Progenitor cell of endocrine pancreas (in vitro differentiated cells): ENCODE measurements at places on chromosomes 12 and 14.

GRCh38 chr12:124356221-124356620 lies 61.3 kb downstream of the RFLNA start:
- no peaks in the 10 kb centered on the region for H3K27me3 ChIP-seq
- no peak overlapping the region for H3K27ac ChIP-seq
- H3K4me3 ChIP-seq: no peak overlapping the region
- no peak for DNase-seq
- H3K36me3 ChIP-seq: peaks cover 11% of the 10 kb centered on the region

DNA sequence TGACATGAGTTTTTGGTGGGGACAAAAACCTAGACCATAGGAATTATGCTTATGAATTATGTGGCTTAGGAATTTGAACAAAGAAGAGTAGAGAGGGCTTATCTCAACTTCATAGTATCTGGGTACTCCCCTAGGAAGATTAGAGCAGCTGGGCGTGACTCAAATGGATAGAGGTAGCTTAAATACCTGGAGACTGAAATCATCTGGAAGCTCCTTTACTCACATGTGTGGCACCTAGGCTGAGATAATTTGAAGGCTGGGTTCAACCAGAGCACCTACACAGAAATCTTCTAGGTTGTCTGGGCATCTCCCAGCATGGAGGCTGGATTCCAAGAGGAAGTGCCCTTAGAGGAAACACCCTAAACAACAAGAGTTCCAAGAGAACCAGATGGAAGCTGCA lies 393.9 kb downstream of the ADAMTS20 start:
- no peak overlapping the region for H3K4me3 ChIP-seq
- H3K36me3 ChIP-seq: no peaks in the 10 kb centered on the region
- H3K27me3 ChIP-seq: no peaks in the 10 kb centered on the region
- no peak for DNase-seq
- no peaks in the 10 kb centered on the region for H3K4me1 ChIP-seq

DNA sequence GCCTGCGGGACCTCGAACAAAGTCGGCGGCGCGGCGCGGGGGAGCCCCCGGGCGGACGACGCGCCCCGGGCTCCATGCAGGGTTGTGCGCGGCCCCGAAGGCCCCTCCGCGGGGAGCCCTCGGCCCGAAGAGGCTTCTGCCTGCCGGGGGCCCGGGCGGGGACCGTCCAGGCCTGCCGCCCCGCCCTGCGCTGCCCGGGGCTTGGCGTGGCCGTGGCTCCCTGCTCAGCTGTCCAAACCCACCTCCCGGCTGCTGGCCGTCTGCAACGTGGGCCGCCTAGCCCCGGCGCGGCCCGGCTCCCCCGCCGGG lies 670 bp downstream of the DYRK2 start:
- peak overlapping the region; percentile 91 for H3K4me3 ChIP-seq
- H3K4me1 ChIP-seq: peaks cover 27% of the 10 kb centered on the region
- H3K27me3 ChIP-seq: no peaks in the 10 kb centered on the region
- H3K36me3 ChIP-seq: peaks cover 8% of the 10 kb centered on the region
- DNase-seq: no peak

GRCh38 chr14:88614218-88614907 lies 51.5 kb downstream of the ZC3H14 start:
- H3K36me3 ChIP-seq: peaks cover 32% of the 10 kb centered on the region
- H3K4me3 ChIP-seq: no peak overlapping the region
- H3K27me3 ChIP-seq: no peaks in the 10 kb centered on the region
- DNase-seq: no peak

DNA sequence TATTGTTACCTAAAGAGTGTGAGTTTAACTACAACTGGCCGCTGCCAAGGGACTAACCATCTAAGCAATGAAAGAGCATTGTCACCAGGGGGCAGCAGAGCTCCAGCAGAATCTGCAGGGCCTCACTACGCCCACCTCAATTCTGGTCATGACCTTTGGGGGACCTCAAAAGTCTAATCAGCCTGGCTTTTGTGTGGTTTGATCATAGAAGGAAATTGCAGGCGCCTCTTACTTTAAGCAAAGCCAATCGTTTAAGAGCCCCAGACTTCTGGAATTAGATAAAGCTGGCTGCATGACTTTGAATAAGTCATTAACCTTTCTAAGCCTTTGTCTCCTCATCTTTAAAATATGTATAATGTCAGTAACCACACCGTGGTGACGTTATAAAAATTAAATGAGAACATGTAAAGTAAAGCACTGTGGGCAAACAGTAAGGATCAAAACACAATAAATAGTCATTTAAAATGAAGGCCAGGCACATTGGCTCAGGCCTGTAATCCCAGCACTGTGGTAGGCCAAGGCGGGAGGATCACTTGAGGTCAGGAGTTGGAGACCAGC lies 58.6 kb downstream of the TBX3 start:
- no peaks in the 10 kb centered on the region for H3K36me3 ChIP-seq
- no peak overlapping the region for H3K4me3 ChIP-seq
- peaks cover 2% of the 10 kb centered on the region for H3K4me1 ChIP-seq
- peak; percentile 57 for DNase-seq

GRCh38 chr12:6735448-6736191 lies 11.8 kb downstream of the COPS7A start:
- H3K27me3 ChIP-seq: no peaks in the 10 kb centered on the region
- DNase-seq: peak; percentile 51
- peaks cover 4% of the 10 kb centered on the region for H3K4me1 ChIP-seq
- no peak overlapping the region for H3K4me3 ChIP-seq

- H3K27me3 ChIP-seq: no peaks in the 10 kb centered on the region
- H3K36me3 ChIP-seq: no peaks in the 10 kb centered on the region
- no peak for DNase-seq
- H3K27ac ChIP-seq: no peak overlapping the region
- no peak overlapping the region for H3K4me3 ChIP-seq
- H3K4me1 ChIP-seq: no peaks in the 10 kb centered on the region
These were observed 153.1 kb upstream of the NPAS3 start for GRCh38 chr14:32785585-32785984.

DNA sequence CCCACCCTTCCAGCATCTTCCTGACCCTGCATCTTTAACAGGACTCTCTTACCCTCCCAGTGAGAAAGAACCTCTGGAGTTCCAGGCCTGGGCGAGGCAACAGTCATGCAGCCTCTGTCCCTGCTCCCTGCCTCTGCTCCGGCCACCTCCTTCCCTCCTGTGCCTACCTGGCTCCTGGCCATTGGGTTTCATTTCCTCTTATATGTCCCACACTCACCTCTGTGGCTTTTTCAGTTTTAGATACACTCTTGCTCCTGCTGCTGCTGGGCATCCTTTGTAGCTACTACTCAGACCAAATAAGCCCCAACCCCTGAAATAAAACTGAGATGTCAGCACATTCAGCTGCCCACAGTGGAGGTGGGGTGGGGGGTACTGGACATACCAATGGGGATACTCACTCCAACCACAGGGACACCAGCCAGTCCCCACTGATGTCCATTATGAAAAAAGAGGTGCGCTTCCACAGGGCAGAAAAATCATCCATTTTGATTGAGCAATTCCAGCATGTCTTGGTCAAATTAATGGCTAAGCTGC lies 99.1 kb upstream of the NRXN3 start:
- no peak for DNase-seq
- peaks cover 49% of the 10 kb centered on the region for H3K27me3 ChIP-seq
- peaks cover 29% of the 10 kb centered on the region for H3K4me1 ChIP-seq

DNA sequence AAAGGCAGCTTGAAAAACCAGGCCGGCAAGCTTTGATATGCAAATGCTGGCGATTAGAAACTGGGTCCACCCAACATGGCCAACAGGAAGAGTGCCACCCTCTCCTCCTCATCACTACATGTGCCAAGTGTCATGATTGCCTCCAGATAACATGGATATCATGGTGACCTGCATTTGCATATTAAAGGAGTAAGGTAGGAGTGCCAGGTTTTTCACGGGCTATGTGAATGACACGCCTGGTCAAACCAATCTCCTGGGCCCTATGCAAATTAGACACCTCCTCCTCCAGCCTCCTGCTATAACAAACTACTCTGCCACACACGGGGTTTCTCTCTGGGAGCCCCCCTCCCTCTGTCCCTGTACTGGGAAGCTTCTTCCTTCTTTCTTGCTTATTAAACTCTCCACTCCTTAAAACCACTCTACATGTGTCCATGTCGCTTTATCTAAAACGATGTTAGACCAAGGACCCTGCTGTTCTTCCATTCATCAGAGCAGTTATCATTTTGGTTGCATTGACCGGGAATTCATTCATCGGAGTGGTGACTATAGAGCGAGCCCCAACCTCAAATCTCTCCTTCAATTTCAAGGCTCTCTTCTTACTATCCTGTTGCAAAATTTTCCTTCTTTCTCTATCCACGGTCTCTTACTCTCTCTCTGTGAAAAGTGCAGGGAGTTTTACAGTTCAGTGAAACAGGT lies 27.5 kb downstream of the APOBEC1 start:
- peak overlapping the region; percentile 66 for H3K4me3 ChIP-seq
- peaks cover 8% of the 10 kb centered on the region for H3K27me3 ChIP-seq
- no peak overlapping the region for H3K27ac ChIP-seq
- H3K36me3 ChIP-seq: no peaks in the 10 kb centered on the region

- H3K4me3 ChIP-seq: no peak overlapping the region
- no peaks in the 10 kb centered on the region for H3K27me3 ChIP-seq
- H3K4me1 ChIP-seq: peaks cover 3% of the 10 kb centered on the region
- no peak overlapping the region for H3K27ac ChIP-seq
- H3K36me3 ChIP-seq: no peaks in the 10 kb centered on the region
- no peak for DNase-seq
These were observed 235.0 kb upstream of the DCN start for GRCh38 chr12:91417650-91418049.

- DNase-seq: no peak
- H3K4me1 ChIP-seq: peaks cover 10% of the 10 kb centered on the region
- no peaks in the 10 kb centered on the region for H3K36me3 ChIP-seq
These were observed 61.7 kb downstream of the KIF26A start for GRCh38 chr14:104200106-104200505.

DNA sequence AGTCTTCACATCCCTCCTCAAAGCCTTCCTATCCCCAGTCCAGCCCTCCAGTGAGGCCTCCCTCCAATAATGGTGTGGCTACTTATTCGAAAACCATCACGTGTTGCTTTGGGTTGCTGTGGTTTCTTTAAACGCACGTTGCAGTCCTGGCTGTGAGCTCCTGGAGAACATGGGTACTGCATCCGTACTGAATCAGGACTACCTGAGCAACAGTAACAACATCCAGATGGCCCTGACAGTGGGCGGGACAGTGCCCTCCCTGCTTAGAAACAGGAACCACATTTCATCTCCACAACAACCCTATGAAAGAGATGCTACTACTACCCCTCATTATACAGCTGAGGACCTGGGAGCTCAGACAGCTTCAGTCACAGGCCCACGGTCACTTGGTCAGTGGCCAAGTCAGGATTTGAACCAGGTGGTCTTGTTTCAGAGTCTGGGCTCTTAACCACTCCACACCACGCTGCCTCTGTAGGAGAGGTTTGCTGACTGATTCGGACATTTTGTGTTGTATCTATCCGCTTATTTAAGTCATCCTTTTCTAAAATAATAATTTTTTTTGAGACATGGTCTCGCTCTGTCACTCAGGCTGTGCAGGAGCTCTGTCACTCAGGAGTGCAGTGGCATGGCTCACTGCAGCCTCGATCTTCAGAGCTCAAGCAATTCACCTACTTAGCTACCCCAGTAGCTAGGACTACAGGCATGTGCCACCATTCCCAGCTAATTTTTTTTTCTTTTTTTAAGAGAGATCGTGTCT lies 104.8 kb downstream of the DPF3 start:
- peaks cover 23% of the 10 kb centered on the region for H3K4me1 ChIP-seq
- H3K36me3 ChIP-seq: no peaks in the 10 kb centered on the region
- DNase-seq: no peak
- no peak overlapping the region for H3K27ac ChIP-seq
- H3K27me3 ChIP-seq: no peaks in the 10 kb centered on the region
- H3K4me3 ChIP-seq: no peak overlapping the region

GRCh38 chr12:87311206-87311605 lies 718.0 kb downstream of the C12orf50 start:
- H3K27me3 ChIP-seq: no peaks in the 10 kb centered on the region
- H3K4me3 ChIP-seq: no peak overlapping the region

DNA sequence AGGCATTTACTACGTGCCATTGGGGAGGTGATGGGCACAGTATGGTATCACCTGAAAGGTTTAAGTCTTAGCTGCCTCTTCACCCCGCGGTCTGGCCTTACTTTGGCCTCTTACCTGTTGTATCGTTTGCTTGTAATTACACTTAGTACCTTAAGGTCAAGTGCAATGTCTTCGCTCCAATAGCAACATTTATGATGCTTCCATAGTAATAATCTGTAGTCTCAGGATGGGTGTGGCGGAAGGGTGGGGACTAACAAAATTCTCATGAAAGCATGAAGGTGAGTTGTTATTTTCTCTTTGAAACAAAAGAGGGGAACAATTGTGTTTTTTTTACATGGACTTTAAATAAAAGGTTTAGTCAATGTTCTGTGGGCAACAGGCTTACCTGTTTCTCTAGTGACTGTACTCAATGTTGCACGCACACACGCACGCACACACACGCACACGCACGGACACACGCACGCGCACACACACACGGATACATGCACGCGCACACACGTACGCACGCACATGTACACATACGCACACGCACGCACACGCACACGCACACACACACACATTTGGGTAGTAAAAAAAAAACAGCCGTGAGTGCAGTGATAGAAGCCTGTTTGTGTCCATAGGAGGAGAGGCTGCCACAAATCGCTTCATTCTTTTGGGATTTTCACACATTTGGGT lies 91.4 kb downstream of the DNAH10 start:
- H3K36me3 ChIP-seq: no peaks in the 10 kb centered on the region
- H3K4me3 ChIP-seq: no peak overlapping the region
- peaks cover 13% of the 10 kb centered on the region for H3K27me3 ChIP-seq
- H3K4me1 ChIP-seq: no peaks in the 10 kb centered on the region

DNA sequence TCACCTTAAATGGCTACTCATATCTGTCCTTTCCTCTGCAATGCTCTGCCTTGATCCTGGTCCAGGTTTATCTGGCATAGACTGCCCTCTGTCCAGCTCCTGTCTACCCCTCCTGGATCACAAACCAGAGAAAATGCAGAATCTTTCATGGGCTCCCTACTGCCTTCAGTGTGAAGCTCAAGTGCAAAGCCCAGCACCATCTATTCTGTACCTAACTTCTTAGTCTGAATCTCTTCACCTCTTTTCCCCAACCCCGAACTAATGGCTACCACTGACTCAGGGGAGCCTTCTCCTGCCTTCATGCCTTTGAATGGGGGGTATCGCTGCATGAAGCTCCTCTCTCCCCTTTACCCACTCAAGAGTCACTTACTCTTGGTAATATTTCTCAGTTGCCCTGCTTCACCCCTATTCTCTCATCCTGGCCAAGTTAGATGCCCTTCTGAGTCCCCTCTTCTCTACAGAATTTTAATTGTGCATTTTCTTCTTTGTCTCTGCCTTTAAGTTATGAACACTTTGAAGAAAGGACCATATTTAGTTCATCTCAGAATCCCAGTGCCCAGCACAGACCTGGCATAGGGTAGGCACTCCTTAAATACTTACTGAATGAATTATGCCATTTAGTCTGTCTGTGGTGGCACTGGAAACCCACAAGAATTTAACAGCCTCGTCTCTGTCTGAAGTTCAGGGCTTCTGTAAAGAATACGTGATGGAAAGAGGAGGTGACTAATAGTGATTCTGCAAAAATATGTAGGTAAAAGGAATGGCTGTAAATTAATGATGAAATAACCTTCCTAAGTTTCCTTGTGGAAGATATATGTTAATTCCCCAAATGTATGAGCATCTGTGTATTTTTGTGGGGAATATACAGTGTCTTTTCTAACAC lies 191.3 kb upstream of the AMIGO2 start:
- no peak for DNase-seq
- H3K4me3 ChIP-seq: no peak overlapping the region
- H3K27ac ChIP-seq: peak overlapping the region; percentile 33
